Activated CD4-positive, alpha-beta memory T cell treated with anti-CD3 and anti-CD28 coated beads, Interleukin-2, amount 10 ng/mL, durations not matched to agents 7 days and 5 days (primary cell): ENCODE measurements at places on chromosomes 4 and X.

DNA sequence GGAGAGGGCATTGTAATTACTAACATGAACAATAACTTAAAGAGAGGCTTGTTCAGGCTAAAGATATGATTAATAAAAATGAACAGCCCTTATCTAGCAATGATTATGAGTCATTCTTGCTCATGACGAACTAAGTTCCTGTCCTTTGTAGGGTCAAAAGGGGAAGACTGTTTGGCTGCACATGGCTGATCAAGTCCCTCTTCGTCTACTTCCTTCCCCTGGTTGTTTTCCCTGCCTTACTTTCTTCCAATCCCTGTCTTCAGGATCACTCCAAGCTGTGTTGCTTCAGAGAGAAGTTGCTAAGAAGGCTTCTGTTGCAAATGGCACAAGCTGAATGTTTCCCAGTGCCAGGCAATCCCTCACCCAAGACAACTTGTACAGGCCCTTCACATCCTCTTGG lies 115.0 kb upstream of the HS3ST1 start:
- no peak for DNase-seq

GRCh38 chr4:177265729-177266128 lies 43.9 kb upstream of the NEIL3 start:
- DNase-seq, result no peak

- no peak for DNase-seq
These were observed 442.7 kb downstream of the RPA4 start for GRCh38 chrX:97326456-97326855.

DNA sequence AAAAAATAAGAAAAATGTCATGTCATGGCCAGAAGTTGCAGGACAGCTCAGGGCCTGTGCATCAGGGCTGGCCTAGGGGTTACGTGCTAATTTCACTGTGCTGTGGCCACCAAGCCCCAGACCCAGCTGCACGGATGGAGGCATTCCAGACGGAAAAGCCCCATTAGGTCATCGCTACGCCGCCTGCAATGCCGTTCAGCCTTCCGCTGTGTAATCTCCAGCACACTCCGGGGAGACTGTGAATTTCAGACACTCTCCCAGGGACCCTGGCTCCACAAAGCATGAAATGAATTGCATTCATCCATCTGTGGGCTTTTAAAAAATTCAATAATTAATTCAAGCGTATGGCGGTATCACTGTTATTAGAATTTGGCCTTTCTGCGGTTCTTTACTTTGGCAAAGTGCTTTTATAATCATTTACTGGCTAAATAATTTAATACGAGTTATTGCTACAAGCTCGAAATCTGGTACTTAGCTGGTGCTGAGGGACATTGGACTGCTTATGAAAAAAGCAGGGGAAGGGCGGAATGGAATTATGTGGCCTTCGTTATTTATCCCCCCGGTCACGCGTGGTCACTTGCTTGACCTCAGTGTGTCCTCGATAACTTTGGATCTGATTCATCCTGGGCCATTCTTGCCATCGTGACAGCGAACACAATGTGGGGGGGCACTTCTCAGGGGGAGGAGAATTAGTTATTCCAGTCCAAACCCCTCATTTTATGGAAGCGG lies 9.0 kb upstream of the NSG1 start:
- DNase-seq, result no peak
